ENCODE measurements at places on chromosomes 3 and 15.

DNA sequence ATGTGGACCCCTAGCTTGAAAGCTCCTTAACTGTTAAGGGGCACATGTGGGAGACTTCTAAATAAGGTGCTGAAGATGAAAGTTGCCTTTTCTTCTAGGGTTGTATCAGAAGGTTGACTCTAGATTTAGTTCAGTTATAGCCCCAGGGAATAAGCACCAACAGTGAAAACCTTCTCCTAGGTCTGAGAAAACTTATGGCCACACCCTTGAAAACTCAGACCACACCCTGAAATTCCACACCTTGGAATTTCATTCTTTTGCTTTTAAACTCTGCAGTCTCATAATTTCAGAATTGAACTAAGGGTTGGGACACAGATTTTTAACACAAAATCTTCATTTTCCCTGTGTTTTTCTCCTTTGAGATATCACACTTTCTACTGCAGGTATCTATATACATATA is 355.8 kb upstream of the IL12A start:
- no peak for DNase-seq

GRCh38 chr3:126423191-126424038 is 28.7 kb downstream of the CFAP100 start:
- no peak for DNase-seq

GRCh38 chr3:138188013-138188730 is 1.1 kb downstream of the ARMC8 start:
- DNase-seq = no peak

GRCh38 chr15:65968511-65968910 is 99.2 kb downstream of the RAB11A start:
- DNase-seq = no peak

GRCh38 chr3:15287565-15288330 is 44.6 kb downstream of the SH3BP5 start:
- DNase-seq = no peak

GRCh38 chr3:172701751-172702150 is 9.1 kb downstream of the NCEH1 start:
- no peak for DNase-seq

DNA sequence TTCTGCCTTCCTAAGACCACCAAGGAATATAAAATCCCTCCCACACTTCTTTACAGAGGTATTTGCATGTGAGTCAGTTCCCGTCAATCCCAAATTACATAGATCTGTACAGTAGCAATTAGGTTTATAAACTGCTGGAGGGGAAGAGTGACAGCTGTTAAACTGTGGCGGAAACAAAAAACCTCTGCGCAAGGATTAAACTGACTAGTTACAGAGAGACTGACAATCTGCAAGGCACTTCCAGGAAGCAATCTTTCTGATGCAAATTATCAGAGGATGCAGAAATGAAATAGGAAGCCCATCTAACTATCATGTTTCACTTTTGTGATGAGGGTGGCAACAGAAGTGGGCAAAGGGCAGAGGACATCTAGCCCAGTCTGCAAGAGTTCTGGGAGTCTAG is 150.4 kb downstream of the RTP4 start:
- no peak for DNase-seq

- DNase-seq = no peak
Observed at GRCh38 chr15:53397041-53397616, 362.3 kb downstream of the WDR72 start.

DNA sequence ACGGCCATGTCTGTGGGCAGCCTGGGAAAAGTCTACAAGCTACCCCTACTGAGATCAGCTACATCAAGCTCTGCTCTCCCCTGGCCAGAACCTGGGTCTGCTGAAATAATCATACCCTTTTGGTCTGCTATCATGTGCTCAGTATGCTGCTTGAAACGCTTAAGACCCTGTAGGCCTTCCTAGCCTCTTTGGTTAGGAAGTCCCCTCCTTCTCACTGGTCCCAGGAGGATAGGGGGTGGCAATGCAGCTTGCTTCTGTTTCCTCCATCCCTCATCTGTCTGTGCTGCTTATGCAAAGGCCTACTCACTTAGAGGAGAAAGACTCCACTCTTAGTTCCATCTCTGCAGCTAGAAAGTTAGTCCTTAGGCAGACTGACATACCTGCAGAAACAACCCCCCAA is 118.2 kb upstream of the RASGRP1 start:
- DNase-seq = no peak

- DNase-seq = no peak
Observed at GRCh38 chr3:158748237-158748828, 16.1 kb upstream of the RARRES1 start.

DNA sequence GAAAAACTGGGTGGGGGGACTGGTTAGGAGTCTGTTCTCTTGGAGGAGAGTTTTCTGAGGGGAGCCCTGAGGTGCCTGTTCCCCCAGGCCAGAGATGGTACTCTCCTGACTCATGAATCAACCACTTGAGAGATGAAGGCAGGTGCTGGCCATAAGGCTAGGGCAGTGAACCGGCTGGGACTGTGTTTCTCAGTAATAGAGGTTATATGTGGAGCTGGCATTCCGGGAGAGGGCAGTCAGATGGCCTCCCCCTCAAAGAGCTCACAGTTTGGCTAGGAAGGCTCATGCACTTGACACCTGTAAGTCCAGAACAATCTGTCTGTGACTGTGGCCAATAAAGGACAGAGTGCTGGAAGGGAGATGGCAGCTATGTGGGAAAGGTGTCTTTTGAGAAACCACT is 10.0 kb upstream of the SCN10A start:
- DNase-seq = no peak

DNA sequence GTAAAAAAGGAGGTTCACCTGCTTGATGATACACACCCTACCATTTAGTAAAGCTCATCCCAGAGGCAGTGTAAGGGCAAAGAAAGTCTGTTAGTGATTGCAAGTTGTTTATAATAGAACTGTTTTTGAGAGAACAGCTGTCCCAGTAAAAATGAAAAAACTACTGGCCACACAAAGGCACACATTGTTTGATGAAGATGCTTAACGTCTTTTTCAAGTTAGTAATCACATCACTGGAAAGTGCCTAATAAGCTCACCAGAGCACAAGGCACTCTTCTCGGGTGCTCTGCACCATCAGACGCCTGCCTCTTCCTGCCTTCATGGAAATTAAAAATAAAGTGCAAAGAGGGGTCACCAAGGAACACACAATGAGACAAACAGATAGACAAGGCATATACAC is 186.9 kb downstream of the PDZRN3 start:
- no peak for DNase-seq

GRCh38 chr3:108513961-108514360 is 3.6 kb upstream of the MYH15 start:
- DNase-seq = no peak

DNA sequence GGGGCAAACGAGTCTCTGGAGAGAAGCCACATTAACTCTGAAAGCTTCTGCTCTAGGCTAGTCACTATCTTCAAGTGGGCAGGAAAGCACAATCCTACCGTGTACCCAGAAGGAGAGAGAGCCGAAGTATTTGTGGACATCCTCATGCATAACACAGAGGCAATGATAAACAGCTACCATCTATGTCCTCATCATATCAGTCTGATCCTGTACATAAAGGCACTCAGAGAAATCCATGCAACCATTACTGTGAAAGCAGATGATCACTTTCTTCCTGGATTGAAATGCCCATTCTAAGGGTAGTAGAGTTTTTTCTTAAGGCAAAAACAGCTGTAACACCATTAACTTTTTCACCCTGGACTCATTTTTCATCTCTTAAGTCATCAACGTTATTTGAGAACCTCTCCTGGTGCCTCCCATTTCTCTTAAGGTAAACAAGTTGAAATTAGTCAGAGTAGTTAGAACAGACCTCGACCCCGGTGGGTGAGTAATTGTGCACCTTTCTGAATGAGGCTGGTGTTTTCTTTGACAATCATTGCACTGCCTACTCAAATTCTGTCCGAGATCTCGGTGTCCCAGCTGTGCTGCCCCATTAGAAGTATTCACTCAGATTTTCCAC is 327.4 kb downstream of the SHQ1 start:
- no peak for DNase-seq

DNA sequence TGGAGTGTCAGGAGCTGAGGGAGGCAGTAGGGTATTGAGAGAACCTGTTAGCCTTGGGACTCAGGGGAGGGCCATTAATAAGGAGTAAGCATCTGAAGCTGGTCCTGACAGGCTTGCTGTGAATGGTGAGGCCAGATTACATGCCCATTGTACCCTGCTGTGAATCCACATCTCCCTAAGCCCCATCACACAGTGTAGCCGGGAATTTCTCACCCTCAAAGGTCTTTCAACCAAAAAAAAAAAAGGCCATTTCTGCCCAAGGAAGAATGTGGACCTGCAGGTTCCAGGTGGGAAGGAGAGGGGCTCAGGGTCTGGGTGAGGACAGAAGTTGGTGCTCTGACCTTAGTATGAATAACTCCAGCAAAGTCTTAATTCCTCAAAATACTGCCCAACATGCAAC is 37.2 kb downstream of the MAGEF1 start:
- no peak for DNase-seq

DNA sequence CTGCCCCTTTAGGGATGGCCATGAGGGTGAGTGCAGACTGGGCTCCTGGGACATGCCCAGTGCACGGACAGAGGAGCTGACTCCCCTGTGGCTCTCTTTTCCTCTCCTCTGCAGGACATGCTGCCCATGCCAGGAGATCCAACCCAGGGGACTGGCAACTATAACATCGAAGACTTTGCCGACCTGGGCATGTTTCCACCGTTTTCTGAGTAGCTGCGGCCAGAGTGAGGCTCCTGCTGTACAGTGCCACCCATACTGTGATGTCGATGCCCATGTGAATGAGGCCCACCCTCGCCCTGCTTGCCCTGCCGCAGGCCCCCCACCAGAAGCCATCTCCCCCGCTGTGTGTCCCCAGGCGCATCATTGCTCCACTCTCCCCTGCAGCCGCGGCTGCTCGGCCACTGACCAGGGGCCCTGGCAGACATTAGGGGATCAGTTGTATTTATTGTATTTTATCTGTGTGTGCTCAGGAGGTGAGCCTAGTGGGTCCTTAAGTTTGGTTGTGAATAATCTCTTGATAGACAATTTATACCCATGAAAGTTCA is 101.6 kb upstream of the ABHD17C start:
- DNase-seq = no peak

DNA sequence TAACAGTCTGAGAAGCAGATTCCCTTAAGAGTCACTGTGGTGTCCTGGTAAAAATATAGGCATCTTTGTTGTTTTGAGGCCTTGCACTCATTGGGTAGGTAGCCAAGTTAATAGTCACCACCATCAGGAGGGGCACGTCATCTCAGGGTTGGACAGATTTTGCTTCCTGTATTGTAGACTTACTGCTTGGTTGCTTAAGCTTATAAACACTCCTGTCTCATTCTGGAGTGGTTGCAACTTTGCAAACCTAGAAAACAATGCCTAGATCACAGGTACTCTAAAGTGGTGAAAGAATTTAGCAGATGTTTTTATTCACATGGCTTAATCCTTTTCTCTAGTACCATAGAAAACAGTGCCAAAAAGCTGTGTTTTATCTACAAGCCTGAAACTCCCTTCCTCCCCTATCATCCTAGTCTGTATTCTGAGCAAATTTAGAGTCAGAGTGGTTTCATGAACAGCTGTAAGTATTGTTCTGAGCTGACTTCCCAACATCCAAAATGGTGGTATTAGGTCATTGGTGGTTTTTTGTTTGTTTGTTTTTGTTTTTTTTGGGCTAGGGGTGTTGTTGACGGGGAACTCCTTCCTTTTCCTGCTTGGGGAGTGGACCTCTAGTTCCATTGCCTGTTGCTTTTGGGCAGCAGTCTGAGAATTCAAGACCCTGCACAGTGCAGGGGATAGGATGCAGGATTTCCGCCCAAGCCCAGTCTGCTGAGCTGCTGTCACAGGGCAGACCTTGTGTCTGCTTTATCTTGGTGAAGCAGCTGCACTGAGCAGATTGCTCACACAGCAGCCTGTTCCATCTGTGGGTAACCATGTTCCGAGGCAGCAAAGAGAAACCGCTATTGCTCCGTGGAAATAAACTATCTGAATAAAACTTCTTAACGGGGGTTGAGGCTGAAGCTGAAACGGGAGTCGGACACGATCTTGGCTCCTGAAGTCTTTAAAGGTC is 202.0 kb downstream of the AKAP13 start:
- DNase-seq = peak; percentile 45

DNA sequence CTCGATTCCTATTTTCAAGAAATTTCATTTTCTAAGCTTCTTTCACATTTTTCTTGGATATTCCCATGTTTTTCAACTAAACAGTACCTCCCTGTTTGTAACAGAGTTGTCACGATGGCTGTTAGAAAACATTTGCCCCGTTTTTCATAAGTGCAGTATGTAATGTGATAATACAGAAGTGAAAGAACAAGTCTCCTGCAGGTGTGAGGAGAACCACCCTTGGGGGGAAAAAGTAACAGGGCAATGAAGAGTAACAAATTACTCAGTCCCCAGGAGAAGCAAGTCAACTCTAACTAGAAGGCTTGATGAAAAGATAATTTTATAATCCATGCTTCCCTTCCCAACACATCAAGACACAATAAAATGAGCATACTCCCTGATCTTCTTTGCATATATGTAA is 493.3 kb downstream of the FOXP1 start:
- DNase-seq = no peak
